ENCODE measurements at places on chromosomes 3 and 15.

GRCh38 chr3:157237886-157238285, 77.9 kb upstream of the CCNL1 start:
- no peak for DNase-seq

DNA sequence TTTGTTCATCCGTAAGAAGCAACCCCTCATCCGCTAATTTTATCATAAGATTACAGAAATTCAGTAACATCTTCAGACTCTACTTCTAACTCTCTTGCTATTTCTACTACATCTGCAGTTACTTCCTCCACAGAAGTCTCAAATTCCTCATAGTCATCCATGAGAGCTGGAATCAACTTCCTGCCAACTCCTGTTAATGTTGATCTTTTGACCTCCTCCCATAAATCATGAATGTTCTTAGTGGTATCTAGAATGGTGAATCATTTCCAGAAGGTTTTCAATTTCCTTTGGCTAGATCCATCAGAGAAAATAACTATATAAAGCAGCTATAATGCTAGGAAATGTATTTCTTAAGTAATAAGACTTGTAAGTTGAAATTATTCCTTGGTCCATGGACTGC, 115.1 kb downstream of the TAFA4 start:
- peak; percentile 91 for DNase-seq

- DNase-seq, result no peak
Measured at GRCh38 chr15:74202452-74203401, at the start of gene STRA6. Gene STRA6, minus strand, starts transcription at chr15:74202787. Its CDS starts 520 bp downstream, at chr15:74202267.

DNA sequence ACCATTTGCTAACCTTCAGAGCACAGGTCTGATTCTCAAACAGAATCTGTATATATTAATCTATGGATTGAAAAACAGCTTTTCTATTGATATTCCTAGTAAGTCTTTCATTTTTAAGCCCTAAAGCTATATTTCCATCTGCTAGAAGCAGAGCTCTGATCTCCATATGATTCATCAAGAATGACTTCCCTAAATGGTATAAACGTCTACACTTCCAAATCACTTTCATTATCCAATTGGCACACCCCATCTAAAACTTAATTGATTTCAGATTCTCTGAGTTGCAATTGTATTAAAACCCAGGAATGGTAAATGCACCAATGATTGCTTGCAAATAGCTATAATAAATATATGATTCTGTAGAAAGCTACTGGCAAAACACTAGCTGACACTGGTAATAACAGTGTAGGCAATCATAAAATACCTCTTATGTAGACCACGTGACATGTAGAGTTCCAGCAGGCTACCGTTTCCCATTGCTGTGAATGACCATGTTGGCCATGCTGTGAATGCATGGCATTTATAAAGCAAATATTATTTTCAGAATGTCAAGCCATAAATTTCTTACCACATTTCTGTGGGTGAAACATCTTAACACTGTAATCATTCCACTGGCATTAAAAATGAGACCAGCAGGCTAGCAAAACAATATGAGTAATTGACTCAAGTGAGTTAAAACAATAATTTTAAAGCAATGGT, 226.0 kb downstream of the ZMAT3 start:
- DNase-seq, result peak; percentile 42

GRCh38 chr3:135017003-135017893, 222.2 kb downstream of the EPHB1 start:
- DNase-seq, result no peak

- DNase-seq, result peak; percentile 56
Measured at GRCh38 chr15:64911311-64912186, at the start of gene ANKDD1A. Gene ANKDD1A, plus strand, starts transcription at chr15:64911902. Its CDS starts 29 bp downstream, at chr15:64911931.

Measured in HT1080 (cell line).